Activated CD4-positive, alpha-beta T cell treated with anti-CD3 and anti-CD28 coated beads, Interleukin-2, amount 50 U/mL, for 1 hour (primary cell): ENCODE measurements at places on chromosomes 6 and 20.

DNA sequence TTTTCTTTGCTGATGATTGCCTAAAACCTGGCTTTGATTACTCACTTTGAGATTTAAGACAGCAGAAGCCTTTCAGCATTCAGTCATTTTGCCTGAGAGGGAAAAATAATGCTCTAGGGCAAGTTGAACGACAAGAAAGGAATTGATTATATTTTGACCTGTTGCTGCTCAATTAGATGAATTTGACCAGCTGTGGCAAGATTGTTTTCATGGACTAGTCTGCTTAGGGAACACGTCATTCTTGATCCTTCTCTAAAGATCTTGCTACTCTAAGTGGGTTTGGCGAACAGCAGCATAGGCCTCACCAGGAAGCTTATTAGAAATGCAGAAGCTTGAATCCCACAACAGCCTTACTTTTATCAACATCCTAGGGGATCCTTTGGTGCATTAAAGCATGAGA lies 59.7 kb upstream of the PHACTR1 start:
- no peak for DNase-seq

GRCh38 chr20:23530937-23531567 lies 37.2 kb downstream of the CST9L start:
- no peak for DNase-seq

GRCh38 chr6:125529061-125529460 lies 220.4 kb upstream of the HEY2 start:
- no peak for DNase-seq

- no peak for DNase-seq
Measured at GRCh38 chr6:111566873-111567517, 38.7 kb downstream of the TRAF3IP2 start.

GRCh38 chr6:133827766-133828165 lies 61.1 kb upstream of the TCF21 start:
- DNase-seq = no peak

DNA sequence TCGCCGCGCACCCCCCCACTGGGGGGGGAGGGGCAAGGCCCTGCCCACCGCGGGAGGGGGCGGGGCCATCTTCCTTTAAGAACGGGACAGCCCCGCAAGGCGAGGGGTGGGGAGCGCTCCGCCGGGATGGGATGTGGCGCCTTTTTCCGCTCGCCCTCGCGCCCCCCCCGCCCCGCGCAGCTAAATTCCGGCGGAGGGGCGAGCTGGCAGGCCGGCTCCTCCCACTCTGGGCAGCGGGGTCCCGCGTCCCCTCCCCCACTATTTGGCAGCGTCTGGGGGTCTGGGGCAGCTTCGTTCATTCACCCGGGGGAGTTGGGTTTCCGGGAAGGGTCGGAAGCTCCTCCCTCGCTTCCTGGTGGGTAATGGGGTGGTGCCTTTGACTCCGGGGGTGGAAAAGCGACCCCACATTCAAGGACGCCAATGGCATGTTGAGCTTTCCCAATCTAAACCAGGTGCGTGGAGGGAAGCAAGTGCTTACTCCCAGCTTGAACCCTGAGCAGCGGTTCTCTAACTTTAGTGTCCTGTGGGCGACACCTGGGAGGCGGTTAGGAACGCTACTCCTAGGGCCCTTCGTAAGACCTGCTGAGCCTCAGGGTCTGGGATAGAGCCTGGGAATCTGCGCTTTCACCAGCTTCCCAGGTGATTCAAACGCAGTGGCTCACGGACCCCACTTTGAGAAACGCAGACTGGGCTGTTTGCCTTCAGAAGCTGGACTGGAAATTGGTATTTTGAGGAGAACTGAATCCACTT lies 927 bp downstream of the ASXL1 start:
- peak; percentile 63 for DNase-seq

- DNase-seq = no peak
Measured at GRCh38 chr20:3687655-3688054, 5.8 kb upstream of the ADAM33 start.

- no peak for DNase-seq
Measured at GRCh38 chr6:157117431-157118095, 205.8 kb downstream of the TMEM242 start.

DNA sequence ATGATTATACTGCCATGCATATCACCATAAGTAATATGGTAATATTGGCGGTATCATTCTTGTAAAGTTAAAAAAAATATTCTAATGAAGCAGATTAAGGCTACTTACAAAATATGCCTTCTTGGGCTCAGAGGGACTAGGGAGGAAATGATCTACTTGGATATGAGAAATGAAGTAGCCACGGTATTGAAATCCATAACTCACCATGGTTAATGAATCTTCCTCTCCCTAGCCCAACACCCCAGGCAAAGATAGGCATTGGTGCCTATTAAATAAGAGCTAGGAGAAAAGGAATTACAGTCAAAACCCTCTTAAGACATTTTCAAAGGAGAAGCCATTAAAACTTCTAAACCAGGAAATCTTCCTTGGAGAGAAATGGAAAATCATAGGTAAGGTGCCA lies 280.5 kb downstream of the TFAP2B start:
- no peak for DNase-seq

DNA sequence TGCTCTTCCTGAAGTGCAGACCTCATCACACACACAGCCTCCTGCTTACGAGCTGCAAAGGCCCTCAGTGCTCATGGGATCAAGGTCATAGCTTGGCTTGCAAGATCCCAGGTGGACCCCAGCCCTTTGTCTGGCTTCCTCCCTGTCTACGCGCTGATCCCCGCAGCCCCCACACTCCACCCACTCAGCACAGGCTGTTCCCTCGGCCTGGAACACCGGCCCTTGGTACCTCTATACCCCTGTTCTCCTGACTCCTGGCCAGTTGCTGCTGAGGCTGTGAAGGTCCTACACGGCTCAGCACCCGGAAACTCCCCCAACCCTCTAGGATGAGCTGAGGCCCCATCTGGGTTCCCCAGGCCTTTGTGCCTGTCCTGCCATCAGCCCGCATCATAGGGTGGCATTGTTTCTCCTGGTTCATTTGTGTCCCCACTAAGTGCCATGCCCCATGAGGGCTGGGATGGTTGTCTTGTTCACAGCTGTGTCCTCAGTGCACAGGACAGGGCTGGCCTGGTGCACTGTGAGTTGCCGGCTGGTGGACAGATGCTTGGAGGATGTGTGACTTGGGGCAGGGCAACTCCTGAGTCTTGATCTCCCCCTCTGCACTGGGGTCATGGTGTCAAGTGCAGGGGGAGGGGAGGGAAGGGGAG lies 57.0 kb downstream of the ADNP start:
- DNase-seq = no peak

DNA sequence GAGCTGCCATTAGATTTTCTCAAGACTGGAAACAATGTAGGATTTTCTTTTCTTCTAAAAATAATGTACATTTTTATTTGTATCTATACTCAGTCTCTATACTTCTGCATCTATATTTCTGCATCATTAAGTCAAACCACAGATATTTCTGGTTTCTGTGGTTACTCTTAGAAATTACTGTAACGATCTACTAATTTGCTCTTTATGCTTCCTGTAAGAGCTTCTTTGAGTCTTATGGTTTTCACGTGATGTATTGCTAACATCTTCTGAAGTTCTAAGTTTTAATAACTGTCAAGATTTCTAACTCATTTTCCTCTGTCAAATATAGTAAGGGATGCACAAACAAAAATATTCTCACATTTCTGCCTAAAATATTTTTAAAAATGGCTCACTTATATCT lies 1144.5 kb downstream of the HACE1 start:
- no peak for DNase-seq

DNA sequence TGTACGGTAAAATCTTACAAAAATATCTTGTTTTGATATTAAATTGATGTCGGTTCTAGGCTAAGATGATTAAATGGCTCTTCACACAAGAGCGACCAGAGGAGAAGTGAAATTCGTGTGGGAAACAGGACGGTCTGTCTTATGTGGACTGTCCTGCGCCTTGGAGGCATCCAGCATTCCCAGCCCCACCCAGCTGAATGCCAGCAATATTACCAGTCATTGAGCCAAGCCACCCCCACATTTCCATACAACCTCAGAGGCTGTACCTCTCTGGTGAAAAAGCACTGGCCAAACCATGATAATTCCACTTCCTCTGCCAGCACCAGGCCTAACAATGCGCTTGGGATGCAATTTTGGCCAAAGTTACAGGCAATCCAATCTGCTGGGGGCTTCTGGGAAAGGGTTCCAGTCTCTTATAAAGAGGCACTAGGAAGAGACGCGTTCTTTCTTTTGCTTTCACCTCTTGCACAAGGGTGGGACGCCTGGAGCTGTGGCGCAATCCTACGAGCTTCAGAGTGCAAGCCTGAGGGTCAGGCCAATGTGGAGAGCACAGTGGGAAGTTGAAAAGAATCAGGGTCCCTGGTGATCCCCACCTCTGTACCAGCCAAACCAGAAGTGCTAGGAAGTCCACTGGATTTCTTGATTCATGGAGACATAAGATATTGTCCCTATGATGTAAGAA lies 213.1 kb downstream of the PREX1 start:
- no peak for DNase-seq

DNA sequence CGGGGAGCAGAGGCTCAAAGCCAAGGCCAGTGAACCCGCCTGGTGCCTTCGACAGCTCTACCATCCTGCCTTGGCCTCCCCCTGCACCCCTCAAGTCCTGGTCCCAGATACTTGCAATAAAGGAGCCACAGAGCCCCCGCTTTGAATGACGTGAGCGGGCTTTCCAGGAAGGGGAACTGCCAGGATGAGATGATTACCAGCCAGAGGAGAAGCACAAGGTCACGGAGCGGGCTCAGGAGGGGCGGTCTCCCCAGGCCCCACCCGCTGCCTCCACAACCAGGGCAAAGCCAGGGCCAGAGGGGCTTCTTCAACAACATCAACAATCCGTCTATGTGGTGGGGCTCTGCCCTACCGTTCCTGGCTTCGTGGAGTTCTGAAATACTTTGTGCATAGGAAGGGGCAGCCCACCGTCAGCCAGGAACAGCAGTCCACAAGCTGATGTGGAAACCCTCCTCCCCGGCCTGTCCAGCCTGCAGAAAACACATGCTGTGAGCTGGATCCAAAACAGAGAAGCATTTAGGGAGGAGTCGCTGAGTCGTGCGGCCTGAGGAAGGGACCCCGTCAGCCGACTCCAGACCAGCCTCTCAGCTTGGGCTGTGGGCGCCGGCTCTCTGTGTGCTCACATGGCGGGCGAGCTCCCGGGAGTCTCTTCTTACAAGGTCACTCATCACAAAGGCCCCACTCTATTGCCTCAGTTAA lies 392.5 kb downstream of the CDH4 start:
- no peak for DNase-seq

- no peak for DNase-seq
Measured at GRCh38 chr6:100622907-100623692, 158.4 kb upstream of the SIM1 start.

DNA sequence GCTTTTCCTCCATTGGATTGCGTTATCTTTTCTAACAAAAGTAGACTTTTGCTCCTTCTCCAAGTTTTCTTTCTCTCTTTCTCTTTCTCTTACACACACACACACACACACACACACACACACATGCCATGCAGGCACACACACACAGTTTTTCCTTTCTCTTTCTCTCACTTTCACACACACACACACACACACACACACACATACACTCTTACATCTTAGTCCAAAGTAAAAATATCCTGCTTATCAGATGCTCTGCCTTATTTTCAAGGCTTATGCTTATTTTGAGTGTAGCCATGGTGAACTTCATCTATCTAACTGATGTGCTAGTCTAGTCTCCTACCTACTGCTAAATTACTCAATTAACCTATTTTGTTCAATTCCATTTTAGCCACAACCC lies 34.4 kb upstream of the RAB23 start:
- DNase-seq = no peak

- DNase-seq = peak; percentile 74
Measured at GRCh38 chr6:109454496-109455436, 806 bp downstream of the MICAL1 start.

GRCh38 chr6:97790926-97791590 lies 508.0 kb upstream of the MMS22L start:
- no peak for DNase-seq

DNA sequence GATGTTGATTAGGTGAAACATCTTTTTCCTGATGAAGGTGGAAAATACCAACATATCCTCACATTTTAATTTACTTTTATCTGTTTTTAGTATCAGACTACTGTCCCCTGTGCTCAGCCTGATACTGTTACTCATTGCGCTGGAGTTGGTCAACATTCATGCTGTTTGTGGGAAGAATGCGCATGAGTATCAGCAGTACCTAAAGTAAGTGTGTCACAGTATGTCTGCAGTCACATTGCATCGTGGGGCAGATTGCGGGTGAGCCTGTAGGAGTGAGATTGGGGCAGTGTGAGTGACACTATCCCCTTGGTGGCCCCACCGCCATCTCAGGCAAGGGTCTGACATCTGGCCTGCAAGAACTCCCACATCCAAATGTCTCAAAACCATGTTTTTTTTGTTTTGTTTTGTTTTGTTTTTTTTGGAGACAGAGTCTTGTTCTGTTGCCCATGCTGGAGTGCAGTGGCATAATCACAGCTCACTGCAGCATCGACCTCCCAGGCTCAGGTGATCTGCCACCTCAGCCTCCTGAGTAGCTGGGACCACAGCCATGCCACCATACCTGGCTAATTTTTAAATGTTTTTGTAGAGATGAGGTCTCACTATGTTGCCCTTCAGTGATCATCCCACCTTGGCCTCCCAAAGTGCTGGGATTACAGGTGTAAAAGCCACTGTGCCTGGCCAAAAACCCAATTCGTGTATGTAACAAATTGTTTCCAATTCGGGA lies 27.8 kb downstream of the ERMARD start:
- no peak for DNase-seq

DNA sequence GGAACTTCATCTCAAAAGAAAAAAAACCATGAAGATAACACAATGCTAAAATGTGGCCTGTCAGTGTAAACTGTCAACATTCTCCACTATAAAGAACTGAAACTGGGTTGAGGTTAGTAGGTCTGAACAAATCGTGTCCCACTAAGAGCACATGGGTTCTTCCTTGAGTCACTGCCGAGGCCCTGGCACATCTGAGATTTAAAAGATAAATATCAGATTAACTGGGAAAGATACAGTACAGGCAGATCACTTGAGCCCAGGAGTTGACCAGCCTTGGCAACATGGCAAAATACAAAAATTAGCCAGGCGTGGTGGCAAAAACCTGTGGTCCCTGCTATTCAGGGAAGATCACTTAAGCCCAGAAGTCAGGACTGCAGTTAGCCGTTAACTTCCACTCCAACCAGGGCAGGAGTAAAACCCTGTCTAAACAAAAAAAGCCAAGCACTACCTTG lies 5.6 kb downstream of the EEF1A1 start:
- DNase-seq = no peak
